Non-pigmented ciliary epithelial cell (primary cell): ENCODE measurements at places on chromosomes 4 and X.

DNA sequence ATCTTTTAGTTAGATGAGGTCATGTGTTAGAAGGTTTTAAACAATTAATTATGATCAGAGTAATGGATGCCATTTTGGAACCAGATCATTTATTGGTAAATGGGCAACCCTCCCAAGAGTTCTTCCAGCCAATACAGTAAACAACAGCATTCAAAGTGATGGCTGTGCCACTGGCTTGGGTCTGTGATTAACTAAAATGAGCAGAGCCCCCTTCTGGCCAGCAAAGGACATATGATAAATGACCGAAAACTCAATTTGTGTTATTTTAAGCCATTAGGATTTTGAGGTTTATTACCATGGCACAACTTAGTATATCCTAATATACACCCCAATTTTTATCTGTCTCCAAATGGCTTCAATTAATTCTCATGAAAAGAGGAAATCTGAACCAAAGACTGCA, 90.8 kb upstream of the NPFFR2 start:
- no peak for DNase-seq

DNA sequence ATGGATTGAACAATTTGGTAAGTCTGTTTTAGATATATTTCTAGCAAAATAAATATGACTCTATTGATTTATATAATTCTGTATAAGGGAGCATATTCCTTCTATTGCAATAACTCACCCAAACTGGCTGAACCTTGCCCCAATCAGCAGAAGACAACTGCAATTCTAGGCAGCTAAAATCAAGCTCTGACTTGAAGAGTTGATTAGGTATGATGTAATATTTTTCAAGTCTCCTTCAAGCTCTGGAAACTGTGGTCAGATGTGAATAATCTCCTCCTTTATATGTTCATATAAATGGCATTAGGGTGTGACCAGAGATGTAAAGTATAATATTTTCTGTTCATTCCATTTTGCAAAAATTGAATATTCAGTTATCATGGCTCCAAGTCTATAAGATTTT, 8.2 kb downstream of the RASSF6 start:
- DNase-seq: no peak

GRCh38 chrX:105752338-105752956, 69.9 kb upstream of the NRK start:
- DNase-seq: no peak

- DNase-seq: peak; percentile 40
Measured at GRCh38 chr4:68175562-68176155, 46.0 kb upstream of the TMPRSS11F start.

GRCh38 chr4:153513596-153513995, 47.4 kb downstream of the TMEM131L start:
- DNase-seq: no peak

DNA sequence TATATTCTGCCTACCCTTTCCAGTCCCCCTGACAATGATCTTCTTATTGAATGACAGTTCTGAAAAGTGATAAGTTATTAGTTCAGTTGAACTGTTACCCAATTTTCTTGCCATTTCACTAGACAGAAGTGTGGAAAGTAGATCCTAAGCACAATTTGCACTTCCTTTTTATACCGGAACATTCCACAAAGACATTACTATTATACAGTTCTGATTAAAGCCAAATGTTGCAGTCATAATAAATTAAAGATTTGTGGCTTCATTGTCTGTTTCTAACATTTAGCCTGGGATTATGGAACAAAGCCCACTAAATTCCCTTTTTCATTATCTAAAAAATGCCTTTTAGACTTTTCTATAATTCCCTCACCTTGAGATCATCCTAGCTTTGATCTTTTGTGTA, 13.8 kb downstream of the SH3BGRL start:
- no peak for DNase-seq

- DNase-seq: no peak
Measured at GRCh38 chr4:915595-915994, 16.5 kb downstream of the GAK start.

DNA sequence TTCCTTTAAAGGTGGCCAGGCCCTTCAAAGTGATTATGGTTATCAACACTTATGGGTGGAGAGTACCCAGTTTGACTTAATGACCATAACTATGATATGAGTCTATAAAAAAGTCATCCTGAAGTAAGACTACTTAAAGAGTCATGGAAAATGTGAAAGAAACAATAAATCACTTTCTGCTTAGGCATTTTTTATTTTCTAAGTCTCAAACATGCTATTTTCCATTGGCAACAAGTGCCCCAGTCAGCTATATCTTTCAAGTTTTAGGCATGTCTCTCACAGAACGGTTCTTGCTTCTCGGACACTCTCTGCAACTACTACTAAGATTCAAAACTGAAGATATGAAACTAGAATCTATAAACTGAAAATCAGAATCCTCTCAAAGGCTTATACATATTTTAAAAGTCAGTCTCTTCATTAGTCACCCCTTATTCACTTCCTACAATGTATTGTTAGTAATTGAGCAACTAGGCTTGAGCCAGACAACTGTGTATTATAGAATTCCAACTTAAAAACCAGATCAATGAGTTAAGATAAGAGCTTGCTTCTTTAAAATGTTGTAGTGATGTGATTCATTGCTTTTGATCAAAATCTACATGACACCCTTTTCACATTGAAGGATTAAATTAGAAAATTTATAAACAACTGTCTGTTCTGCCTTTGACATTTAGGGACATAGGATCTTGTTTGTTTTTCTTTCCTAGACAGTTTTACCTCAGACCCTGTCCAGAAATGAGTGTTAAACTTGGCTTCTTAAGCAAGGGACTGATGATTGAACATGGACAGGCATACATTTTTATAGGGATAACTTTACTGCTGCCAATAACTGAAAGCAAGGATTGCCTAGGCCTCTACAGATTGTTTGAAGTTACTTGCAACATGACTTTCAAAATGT, 2.9 kb downstream of the ANTXR2 start:
- no peak for DNase-seq

DNA sequence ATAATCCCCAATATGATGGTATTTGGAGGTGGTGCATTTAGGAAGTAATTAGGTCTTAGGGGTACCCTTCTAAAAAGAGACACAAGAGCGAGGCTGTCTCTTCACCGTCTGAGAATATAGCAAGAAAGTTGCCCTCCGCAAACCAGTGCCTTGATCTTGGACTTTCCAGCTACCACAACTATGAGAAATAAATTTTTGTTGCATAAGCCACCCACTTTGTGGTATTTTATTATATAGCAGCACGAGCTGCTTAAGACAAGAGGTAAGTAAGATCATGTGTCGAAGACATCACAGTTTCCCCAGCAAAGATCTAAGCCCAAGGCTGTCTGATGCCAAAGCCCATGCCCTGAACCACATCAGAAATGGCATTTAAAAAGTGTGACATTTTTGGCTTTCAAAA, 9.6 kb upstream of the EXOSC9 start:
- peak; percentile 63 for DNase-seq

- no peak for DNase-seq
Measured at GRCh38 chrX:41009850-41010846, 75.1 kb upstream of the USP9X start.

GRCh38 chr4:89001647-89002445, 55.1 kb downstream of the FAM13A start:
- no peak for DNase-seq

DNA sequence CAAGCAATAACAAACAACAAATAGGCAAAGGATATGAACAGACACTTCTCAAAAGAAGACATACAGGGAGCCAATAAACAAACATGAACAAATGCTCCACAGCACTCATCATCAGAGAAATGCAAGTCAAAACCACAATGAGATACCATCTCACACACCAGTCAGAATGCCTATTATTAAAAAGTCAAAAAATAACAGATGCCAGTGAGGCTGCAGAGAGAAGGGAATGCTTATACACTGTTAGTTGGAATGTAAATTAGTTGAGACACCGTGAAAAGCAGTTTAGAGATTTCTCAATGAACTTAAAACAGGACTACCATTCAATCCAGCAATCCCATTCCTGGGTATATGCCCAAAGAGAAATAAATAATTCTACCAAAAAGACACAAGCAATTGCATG, 129.8 kb upstream of the MAGEB2 start:
- DNase-seq: no peak

DNA sequence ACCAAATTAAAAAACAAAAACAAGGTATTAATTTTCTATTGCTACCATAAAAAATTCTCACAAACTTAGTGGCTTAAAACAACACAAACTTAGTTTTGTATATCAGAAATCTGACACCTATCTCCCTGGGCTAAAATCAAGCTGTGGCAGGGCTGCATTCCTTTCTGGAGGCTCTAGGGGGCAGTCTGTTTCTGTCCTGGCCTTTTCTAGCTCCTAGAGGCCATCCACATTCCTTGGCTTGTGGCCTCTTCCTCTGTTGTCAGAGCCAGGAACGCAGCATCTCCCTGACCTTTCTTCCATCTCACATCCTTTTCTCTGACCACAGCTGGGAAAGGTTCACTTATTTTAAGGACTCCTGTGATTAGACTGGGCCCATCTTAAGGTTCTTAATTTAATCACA, 38.9 kb upstream of the TLR2 start:
- DNase-seq: no peak

- no peak for DNase-seq
Measured at GRCh38 chr4:8615921-8616787, 23.6 kb downstream of the CPZ start.

GRCh38 chr4:152278505-152279233, 257.2 kb downstream of the FBXW7 start:
- no peak for DNase-seq

DNA sequence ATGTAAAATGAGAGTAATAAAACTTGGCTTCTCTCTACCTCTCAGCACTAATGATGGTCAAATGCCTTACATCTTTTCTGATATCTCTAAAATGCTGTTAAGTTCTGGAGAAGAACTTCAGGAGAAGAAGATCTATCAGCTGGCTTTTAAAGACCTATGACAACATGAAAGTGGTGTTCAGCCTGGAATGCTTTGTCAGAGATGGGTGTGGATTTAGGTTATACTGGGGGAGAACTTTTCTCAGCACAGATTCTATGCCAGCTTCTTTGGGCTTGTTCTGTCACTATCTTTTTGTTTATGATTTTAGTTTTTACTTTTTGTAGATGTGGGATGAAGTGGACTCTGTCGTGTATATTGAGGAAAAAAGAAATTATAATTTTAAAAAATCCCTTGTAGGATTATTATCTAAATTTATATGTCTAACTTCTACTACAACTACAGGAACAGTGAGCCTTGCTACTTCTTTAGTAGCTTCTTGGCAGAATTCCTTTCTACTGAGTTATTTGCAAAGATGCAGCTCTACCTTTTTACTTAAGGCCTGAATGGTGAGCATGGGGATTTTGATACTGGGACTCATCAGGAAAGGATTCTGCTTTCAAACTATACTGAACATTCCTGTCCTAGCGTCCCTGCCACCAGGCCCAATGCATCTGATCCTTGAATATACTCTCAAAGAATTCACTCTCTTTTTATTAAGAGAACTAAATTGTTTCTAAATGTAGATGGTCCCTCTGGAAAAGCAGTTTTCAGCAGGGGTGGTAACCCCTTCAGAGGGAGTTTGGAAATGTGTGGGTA, 19.6 kb downstream of the CYP2U1 start:
- DNase-seq: no peak

GRCh38 chrX:20529301-20529700, 262.6 kb upstream of the RPS6KA3 start:
- DNase-seq: no peak

GRCh38 chr4:140799686-140800225, 43.6 kb upstream of the TBC1D9 start:
- no peak for DNase-seq

GRCh38 chrX:1244164-1245076, 24.2 kb upstream of the CSF2RA start:
- DNase-seq: no peak

DNA sequence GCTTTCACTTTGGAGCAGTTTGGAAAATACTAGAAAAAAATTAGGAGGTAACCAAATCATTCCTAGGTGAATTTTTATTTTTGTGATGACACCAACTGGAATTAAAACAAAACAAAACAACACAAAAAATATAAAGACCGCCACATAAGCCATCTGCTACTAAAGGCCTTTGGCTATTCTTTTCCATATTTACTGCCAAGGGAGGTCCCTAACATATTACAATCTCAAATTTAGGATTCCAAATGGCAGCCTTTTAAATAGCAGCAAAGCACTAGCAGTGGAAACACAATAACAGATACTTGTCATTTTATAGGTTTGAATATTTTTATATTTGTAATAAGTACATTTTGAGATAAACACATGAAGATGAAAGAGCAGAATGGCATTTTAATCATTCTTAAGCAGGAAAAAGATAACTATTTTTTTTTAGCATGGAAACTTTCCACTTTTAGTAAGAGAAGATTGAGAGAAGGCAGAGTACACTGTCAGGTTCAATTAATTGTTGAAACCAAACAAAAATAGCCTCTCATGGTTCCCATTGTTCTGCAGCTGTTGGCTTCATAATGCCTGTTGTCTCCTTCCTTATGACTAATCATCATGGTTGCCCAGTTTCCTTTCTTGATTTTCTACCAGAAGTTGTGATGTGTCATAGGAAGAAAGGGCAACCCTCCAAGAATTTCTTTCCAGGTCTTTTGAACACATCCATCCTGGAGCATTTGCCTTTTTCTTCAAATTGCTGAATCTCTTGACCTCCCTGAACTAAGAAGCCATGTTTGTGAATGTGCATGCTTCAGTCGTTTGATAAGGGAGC, 219.0 kb upstream of the EMCN start:
- DNase-seq: peak; percentile 49

DNA sequence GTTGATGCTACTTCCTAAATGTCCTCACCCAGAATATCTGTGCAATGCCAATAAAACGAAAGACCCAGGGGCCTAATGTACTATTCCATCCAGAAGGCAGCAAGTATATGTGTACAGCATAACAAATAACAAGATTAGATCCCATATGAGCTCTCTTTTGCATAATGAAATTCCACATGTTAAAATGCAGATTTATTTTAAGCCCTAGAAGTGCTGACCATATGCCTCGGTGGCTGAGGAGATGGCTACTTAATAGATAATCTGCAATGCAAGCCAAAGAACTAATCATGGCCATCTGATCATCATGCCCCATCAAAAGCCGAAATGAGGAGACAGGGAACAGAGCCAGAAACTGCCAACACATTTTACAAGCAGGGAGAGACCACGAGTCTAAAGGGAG, 293.5 kb downstream of the KCNIP4 start:
- DNase-seq: no peak

GRCh38 chrX:16832301-16832700, 37.9 kb downstream of the RBBP7 start:
- DNase-seq: no peak

- no peak for DNase-seq
Measured at GRCh38 chr4:8559524-8560264, 20.5 kb upstream of the GPR78 start.

GRCh38 chrX:10048707-10049106, 81.5 kb downstream of the CLDN34 start:
- no peak for DNase-seq

GRCh38 chrX:118824173-118824730, 628 bp downstream of the ZCCHC12 start:
- no peak for DNase-seq

GRCh38 chr4:154184238-154184637, 307.4 kb downstream of the DCHS2 start:
- no peak for DNase-seq

DNA sequence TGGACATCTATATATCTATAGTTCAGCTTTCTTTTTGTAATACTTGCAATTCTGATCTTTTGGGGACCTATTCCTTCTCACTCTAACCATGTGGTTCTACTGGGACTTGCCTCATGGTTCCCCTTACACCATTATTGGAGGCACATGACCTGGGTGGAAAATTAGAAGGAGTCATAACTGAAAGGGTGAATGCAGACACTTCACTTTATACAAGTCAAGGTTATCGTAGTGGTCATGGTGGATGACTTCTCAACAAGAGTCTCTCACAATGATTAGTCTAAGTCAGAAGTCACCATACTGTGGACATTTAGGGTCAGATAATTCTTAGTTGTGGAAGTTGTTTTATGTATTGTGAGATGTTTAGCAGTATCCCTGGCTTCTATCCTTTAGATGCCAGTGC, 10.5 kb upstream of the EIF4E start:
- no peak for DNase-seq
